GM23248 (cell line): ENCODE measurements at places on chromosomes 7 and 10.

GRCh38 chr10:74032900-74033655 is 35.2 kb downstream of the VCL start:
- DNase-seq, result no peak

GRCh38 chr10:4162571-4163286 is 377.7 kb upstream of the KLF6 start:
- no peak for DNase-seq

GRCh38 chr7:39069031-39069430 is 91.3 kb downstream of the POU6F2 start:
- no peak for DNase-seq

GRCh38 chr10:119131512-119132240 is 27.8 kb downstream of the DENND10 start:
- peak; percentile 48 for DNase-seq

DNA sequence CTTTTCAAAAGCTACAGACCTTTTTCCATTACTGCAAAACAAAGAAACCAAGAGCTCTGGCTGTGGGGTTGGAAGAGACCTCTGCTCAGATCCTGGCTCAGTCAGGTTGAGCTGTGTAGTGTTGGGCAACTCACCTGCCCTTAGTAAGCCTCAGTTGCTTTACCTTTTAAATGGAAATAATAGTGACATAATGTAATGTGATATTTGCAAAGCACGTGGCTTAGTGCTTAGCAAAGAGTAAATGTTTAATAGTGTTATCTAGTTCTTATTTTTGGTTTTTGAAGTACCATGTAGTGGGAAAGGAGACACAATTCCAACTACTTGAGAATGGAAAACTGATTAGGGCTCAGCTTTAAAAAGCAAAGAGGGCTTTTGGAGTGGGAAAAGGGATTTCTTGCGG is 100.2 kb downstream of the SVIL start:
- DNase-seq, result no peak

GRCh38 chr7:19871102-19871501 is 97.7 kb upstream of the TMEM196 start:
- no peak for DNase-seq

GRCh38 chr7:986766-987751 is 4.1 kb downstream of the CYP2W1 start:
- no peak for DNase-seq
